ENCODE measurements at places on chromosomes 2 and 18.

DNA sequence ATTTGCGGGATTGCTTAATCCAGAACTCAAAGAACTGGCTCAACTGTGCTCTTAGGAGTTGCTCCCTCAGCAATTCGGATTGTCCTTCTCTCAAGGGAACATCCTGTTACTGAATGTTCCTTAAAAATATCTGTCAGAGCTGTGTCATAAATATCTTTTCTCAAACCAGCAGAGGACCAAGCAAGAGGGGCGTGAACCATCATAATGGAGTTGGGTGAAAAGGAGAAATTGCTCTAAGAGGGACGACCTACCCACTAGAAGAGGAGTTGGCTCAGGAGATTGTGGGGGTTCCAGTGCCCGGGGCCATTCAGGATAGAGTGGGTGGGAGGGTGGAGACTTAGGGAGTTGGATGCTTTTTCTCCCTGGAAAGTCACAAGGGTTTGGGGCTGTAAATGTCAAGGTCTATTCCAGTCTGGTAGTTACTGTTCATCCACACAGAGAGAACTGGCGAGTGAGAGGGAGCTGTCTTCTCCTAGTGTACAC, 59.5 kb downstream of the MERTK start:
- no peak for DNase-seq

- DNase-seq = peak; percentile 39
Observed at GRCh38 chr2:199315299-199316179, 142.2 kb downstream of the SATB2 start.

GRCh38 chr2:38430196-38430595, 53.1 kb upstream of the ATL2 start:
- no peak for DNase-seq

DNA sequence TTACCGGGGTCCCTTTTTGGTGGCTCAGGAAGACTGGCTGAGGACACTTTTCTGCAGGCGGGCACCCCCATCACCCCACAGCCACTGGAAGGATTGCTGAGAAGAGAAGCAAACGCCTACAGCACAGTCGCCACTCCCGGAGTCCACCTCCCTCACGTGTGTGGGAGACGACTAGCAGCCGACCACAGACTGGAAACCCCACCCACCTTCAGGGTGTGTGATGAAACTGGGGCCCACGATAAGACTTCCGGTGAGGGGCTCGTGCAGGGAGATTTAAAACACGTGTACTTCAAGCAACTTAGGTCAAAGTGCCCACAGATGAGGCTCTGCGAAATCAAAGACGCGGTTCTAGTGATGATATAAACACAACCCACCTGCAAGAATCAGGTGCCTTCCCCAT, 26.3 kb downstream of the MBP start:
- peak; percentile 52 for DNase-seq

DNA sequence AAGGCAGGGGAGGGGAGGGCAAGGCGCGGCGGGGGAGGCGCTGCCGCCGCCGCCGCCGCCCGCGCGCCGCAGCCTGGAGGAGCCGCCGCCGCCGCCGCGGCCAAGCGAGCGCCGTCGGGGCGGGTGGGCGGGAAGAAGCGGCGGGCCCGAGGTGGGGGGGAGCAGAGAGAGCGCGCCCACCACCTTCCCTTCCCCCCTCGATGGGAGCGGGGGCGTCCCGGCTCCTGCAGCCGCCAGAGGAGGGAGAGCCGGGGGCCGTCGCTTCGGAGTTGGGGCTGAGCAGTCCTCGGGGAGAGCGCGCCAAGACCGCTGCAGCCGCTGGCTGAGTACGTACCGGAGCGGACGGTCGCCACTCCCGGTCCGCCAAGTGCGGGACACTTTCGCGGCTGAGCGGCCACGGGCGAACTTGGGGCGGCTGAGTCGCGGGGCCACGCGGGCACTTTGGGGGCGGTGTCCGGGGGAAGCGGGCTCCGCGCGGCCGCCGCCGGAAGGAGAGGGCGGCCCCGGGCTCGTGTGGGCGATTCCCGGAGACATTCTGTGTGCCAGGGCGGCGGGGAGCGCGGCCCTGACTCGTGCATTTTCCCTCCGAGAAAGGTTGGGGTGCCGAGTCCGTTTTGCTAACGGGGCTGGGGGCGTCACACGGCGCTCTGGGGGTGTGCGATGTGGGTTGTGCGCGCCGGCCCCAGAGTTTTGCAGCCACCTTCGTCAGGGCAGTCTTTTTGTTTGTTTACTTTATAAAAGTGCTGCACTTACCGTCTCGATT, at the start of gene NAB1:
Gene NAB1, plus strand, starts transcription at position 49 of the 763 bp plus-strand sequence. CDS start 10,094 bp downstream, outside the sequence.
- DNase-seq = peak; percentile 37

GRCh38 chr18:54209471-54210180, 14.8 kb downstream of the MBD2 start:
- DNase-seq = peak; percentile 43

GRCh38 chr2:198073253-198073652, 268.9 kb downstream of the PLCL1 start:
- no peak for DNase-seq

- no peak for DNase-seq
Observed at GRCh38 chr2:157223624-157224205, 33.8 kb upstream of the GALNT5 start.

DNA sequence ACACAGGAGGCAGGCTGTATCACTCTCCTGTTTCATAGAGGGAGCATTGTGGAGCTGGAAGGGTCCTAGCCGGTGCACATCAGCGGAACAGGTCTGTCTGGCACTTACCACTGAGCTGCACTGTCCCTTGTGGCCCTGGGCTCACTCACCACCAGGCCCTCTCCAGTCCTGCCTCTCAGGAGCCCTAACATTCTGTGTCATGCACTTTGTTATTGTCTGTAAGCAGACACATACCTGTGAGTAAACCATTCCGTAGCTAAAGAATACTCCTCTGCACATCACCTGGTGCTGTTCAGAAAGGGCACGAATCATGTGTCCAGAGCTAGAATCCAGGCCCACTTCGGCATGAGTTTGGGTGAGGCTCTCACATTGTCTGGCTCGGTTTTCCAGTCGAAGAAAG, 93.6 kb downstream of the CRIM1 start:
- DNase-seq = no peak

DNA sequence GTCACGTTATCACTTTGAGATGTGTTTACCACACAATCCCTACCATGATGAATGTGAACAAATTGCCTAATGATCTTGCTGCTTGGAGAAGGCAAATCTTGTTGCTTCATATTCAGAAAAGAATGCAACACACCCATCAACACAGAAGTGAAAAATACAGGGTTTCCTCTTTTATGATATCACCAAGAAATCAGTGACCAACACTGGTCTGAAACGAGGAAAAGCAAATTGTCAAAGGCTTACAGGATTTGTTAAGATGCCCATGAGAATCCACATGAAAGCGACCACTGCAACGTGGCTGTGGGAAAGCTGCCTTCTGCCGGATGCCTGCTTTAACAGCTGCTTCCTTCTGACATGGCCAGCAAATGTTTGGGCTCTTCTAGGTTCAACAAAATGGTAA, 397.6 kb upstream of the LRATD1 start:
- DNase-seq = peak; percentile 92

- DNase-seq = no peak
Observed at GRCh38 chr2:144004742-144005141, 515.2 kb downstream of the ZEB2 start.

DNA sequence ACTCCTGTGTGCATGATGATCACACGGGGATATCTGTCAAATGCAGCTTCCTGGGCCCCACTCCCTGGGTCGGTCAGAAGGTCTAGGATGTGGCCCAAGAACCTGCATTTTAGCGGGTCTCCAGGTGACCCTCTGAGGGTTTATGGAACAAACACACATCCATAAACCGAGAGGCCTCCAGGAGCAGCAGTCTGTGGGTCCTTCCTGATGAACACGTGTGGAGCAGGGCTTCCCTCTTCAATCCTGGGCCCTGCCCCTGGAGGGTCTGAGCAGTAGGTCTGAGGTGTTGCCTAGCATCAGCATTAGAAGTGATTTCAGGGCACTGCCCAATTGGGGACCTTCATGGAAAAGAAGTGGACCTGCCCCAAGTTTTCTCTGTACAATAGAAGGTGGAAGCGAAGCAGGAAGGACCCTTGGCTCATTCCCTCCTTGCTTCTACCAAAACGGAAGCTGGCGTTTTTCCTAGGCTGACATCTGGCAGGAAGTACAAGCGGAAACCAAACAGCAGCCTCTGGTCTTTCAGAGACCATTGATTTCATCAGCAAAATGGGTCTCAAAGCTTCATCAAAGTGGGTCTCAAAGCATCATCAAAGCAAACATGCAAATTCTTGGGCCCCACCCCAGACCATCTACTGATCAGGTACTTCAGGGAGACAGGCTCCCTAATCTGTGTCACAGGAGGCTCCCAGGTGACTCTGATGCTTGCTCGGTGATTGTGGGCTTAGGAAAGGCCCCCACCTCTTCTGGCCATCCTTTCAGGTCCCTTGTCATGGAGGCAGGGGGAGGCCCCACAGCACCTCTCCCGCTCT, 30.7 kb downstream of the INO80C start:
- no peak for DNase-seq

- no peak for DNase-seq
Observed at GRCh38 chr2:46388881-46389280, 90.5 kb upstream of the TMEM247 start.

GRCh38 chr2:26456440-26457250, 21.3 kb downstream of the OTOF start:
- DNase-seq = peak; percentile 33

GRCh38 chr2:11532416-11533055, 1.3 kb upstream of the GREB1 start:
- peak; percentile 33 for DNase-seq

DNA sequence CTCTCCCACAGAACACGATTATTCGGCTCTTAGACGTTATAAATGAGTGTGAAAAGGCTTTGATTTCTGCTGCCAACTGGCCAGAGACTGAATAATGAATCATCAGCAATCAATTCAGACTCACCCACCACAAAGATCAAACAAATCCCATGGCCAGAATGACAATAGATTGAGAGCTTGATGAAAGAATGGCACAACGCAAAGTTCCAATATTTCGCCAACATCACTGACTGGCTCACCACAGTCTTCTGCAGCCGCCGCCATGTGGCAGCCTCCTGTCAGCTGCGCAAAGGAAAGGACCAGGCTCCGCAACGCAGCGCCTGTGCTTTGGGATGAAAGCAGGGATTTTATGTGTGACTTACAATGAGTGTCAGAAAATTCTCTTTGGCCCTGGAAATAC, 104.4 kb upstream of the SOX11 start:
- no peak for DNase-seq

- DNase-seq = peak; percentile 74
Observed at GRCh38 chr2:134232868-134233727, 20.8 kb upstream of the MGAT5 start.

DNA sequence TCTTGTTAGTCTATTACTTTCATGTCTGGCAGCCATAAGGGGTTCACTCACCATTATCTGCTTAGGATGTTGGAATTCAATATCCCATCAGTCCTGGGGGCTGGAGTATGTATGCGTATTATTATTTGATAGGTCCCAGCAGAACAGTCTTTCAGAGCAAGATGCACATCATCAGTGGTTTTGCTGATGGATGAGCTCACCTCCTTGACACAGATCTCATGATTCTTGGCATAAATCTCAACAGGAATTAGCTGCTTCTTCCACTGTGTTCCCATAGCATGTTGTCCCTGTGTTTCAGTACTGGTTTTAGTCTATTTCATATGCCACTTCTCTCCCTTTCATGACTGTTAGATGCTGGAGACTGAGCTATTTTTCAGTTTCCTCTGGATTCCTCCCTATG, 442.5 kb downstream of the ARHGAP15 start:
- no peak for DNase-seq

GRCh38 chr2:112572005-112572404, 12.4 kb upstream of the CHCHD5 start:
- peak; percentile 60 for DNase-seq

GRCh38 chr18:45783097-45784075, 42.1 kb upstream of the SIGLEC15 start:
- DNase-seq = no peak

- DNase-seq = no peak
Observed at GRCh38 chr2:173434762-173435569, 80.3 kb downstream of the CDCA7 start.

DNA sequence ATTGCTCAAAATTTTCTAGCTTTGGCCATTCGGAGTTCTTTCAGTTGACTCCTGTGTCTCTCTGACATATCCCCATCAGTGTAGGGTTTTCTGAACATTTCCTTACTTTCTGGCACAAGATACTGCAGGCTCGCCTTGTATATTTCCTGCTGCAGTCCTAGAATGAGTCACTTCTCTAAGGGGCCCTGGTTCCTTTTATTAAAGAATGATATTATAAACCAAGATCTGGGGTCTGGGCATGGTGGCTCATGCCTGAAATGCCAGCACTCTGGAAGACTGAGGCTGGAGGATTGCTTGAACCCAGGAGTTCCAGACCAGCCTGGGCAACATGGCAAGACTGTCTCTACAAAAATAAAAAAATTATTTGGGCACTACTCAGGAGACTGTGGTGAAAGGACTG, 3.0 kb upstream of the RPL37A start:
- peak; percentile 45 for DNase-seq

- no peak for DNase-seq
Observed at GRCh38 chr2:17617516-17617915, 77.0 kb downstream of the VSNL1 start.

- DNase-seq = no peak
Observed at GRCh38 chr2:151437630-151438029, 27.9 kb downstream of the RIF1 start.

GRCh38 chr2:20427931-20428526, 18.8 kb upstream of the RHOB start:
- DNase-seq = no peak

- DNase-seq = no peak
Observed at GRCh38 chr2:15754703-15755099, 163.0 kb downstream of the DDX1 start.

- DNase-seq = no peak
Observed at GRCh38 chr2:190974629-190975361, 39.2 kb downstream of the STAT1 start.

DNA sequence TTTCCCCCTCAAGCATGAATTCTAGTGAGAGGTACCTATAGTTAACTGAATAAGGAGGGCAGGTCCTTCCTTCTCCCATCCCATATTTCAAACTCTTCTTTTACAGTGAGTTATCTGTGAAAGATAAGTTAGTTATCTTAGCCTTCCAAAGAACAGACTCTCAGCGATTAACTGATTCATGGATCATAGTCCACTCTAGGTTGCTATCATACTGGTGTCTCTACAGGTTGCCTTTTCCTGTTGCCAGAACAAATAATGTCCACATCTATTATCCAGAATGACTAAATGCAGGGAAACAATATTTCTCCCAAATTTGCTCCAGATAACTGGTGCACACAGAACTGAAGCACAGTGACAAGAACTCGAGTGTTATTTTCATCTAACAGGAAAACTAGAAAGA, 68.3 kb downstream of the MEP1B start:
- no peak for DNase-seq

GRCh38 chr2:1538663-1539062, 125.4 kb downstream of the TPO start:
- DNase-seq = no peak

DNA sequence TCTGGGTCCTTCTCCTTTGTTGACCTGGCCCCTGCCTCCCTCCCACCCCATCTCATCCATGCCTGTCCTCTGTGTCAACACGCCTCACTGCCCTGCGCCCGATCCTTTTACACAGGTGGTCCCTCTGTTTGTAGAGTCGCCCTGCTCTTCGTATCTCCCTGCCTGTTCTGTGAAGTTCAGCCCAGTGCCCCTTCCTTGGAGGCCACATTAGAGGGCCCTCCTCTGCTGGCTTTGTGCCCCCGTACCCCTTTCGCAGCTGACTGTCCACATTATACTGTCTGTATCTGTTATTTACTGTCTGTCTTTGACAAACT, 25.5 kb downstream of the ASAP2 start:
- DNase-seq = no peak

GRCh38 chr2:12456293-12457106, 260.2 kb upstream of the TRIB2 start:
- peak; percentile 100 for DNase-seq

GRCh38 chr2:124081154-124081716, 56.1 kb downstream of the CNTNAP5 start:
- no peak for DNase-seq

Data from MV-4-11 (cell line).